ENCODE measurements at places on chromosomes 11 and 22.

GRCh38 chr11:35622070-35622469 is 3.8 kb downstream of the FJX1 start:
- no peak for DNase-seq

DNA sequence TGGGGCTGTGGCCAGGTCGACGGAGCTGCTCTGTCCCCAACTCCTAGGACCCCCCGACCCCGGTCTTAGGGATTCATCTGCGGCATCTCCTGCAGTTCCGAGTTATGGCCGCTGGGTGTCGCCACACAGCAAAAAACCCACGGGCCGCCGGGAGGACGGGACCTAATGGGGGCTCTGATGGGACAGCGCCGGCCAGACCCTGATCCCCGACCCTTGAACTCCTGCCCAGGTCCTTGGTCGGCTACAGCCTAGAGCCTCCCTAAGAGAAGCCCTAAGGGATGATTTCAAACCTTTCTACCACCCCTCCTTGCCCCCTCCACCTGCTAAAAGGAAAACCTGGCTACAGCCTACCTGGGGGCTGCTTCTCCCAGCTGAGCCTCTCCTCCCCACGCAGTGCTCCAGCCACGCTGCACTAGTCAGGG is 30.8 kb upstream of the LRRC10B start:
- peak; percentile 16 for DNase-seq

GRCh38 chr11:116997071-116997470 is 101.2 kb downstream of the SIK3 start:
- no peak for DNase-seq

DNA sequence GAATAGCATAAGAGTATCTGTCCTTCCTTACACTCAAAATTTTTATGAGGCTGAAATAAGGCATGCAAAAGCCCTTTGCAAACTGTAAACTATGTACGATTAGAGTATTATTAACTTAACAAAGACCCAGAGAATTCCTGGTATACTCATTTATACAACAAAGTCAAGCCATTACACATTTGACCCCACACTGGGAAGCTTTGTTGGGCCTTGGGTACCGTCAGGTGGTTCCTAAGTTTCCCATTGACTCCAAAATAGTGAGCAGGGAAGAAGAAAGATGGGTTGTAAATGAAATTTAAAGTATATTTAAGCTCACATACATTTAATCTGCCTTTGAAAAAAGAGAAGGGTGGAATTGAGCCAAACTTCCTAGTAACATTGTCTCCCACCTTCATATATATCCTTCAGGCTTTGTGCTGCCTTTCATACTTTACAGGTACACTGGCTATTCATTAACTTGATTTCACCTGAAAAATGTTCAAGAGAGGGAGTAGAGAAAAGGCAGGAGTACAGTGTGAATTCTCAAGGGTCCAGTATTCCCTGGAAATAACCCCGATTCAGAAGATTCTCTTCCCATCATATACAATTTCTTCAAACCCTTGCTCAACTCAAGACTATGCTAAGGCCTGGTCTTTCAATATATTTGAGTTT is 68.6 kb downstream of the SOX6 start:
- no peak for DNase-seq

GRCh38 chr11:119322360-119322739 is 5.4 kb upstream of the MCAM start:
- DNase-seq, result no peak

GRCh38 chr11:117146521-117146920 is 2.4 kb downstream of the PAFAH1B2 start:
- no peak for DNase-seq

- DNase-seq, result peak; percentile 53
Observed at GRCh38 chr11:17277024-17277584, 565 bp downstream of the NUCB2 start.

DNA sequence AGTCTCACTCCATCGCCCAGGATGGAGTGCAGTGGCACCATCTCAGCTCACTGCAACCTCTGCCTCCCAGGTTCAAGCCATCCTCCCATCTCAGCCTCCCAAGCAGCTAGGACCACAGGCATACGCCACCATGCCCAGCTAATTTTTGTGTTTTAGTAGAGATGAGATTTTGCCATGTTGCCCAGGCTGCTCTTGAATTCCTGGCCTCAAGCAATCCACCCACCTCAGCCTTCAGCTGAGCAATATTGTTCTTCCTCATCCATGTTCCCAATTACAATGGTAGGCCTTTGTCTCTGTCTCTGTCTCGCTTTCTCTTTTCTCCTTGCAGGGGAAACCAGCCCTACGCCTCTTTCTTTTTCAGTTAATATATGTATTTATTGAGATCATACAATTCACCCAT is 10.3 kb downstream of the HSPA8 start:
- no peak for DNase-seq

- no peak for DNase-seq
Observed at GRCh38 chr11:61256710-61257482, 15.9 kb downstream of the PGA5 start.

- no peak for DNase-seq
Observed at GRCh38 chr11:18701614-18702216, 3.1 kb downstream of the TMEM86A start.

DNA sequence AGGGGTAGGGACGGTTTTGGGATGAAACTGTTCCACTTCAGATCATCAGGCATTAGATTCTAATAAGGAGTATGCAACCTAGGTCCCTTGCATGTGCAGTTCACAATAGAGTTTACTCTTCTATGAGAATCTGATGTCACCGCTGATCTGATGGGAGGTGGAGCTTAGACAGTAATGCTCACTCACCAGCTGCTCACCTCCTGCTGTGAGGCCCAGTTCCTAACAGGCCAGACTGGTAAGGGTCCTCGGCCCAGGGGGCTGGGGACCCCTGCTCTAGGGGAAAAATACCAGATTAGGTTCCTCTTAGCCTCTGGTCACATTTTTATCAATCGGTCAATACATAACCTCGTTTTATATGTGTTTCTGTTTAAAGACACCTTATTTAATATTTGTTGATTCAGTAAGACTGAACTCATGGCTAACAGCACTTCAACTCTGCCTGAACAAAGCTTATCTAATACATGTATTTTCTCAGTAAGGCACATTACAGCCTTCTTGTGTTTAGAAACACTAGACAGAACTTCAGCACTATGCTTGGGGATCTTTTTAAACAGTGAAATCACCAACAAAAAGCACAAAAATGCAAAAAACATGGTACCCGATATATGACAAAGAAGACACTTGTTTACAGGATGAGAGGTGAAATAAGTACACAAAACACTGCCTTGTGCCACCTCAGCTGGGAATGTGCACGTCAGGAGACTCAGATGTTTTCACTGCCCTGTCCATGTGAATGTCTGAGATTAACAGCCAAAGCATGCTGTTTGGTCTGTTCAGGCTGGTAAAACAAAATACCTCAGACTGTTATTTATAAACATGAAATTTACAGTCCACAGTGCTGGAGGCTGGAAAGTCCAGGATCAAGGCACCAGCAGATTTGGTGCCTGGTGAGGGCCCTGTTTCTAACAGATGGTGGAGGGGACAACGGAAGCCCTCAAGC is 107.5 kb downstream of the USP35 start:
- DNase-seq, result no peak

- no peak for DNase-seq
Observed at GRCh38 chr11:128086794-128087193, 500.6 kb downstream of the ETS1 start.

- DNase-seq, result no peak
Observed at GRCh38 chr22:27580311-27580897, 221.2 kb downstream of the MN1 start.

- peak; percentile 18 for DNase-seq
Observed at GRCh38 chr11:21771097-21771496, 421.8 kb upstream of the ANO5 start.

- peak; percentile 61 for DNase-seq
Observed at GRCh38 chr22:42368379-42369249, 63.6 kb downstream of the NFAM1 start.

- DNase-seq, result no peak
Observed at GRCh38 chr11:1370186-1371025, 19.3 kb upstream of the BRSK2 start.

- no peak for DNase-seq
Observed at GRCh38 chr11:27839226-27839913, 139.1 kb upstream of the BDNF start.
